H4 (cell line): ENCODE measurements at places on chromosomes 7 and 10.

- DNase-seq: no peak
These were observed 95.2 kb downstream of the WDR37 start for GRCh38 chr10:1151076-1152033.

DNA sequence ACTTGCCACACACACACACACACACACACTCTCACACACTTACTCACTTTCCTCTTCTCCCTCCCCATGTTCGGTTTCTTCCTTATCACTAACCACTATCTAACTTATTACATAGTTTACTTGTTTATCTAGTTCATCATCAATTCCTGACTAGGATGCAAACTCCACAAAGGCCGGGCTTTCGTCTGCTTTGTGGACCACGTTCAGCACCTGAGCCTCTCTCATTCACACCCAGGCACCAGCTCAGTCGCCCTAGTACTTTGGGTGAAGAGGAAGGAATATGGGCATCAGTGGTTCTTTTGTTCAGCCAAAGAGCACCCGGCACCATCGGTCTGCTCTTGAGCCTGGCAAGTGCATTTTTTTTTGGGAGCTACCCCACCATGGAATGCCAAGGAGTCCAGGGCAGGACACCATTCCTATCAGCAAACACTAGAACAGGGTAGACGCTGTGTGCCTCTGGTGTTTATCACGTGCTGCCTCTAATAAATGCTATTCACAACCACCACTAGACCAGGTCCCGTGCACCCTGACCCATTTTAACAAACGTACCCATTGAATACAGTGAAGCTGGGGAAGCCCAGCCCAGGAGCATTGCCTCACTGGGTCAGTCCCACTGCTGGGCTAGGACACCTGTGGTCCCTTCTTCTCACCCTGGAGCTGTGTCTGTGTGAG is 2.2 kb downstream of the C10orf67 start:
- no peak for DNase-seq

DNA sequence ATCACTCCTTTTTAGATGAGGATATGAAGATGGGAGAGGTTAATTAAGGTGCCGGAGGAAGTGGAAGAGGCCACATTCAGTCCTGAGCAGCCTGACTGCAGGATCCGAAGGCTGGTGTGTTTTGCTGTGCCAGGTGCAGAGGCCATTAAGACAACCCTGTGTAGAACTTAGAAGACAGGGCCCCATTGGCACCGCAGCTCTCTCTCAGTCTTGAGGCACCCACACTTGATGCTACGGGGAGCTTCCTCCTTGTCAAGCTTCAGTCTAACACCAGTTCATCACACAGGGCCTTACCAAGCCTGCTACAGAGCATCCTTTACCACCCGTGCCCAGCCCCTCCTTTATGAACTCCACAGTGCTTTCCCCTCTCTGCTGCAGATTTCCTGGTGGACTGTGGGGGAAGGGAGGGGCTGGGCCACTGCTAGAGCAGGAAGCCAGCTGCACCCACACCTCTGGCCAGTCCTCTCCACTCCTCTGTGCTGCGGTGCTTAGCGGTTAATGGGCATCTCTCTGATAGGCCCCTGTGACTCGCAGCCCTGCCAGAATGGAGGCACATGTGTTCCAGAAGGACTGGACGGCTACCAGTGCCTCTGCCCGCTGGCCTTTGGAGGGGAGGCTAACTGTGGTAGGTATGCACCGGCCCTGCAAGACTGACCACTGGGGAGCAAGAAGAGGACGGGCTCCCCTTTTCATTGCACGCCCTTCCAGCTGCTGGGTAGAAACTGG is 45.5 kb downstream of the VWA2 start:
- no peak for DNase-seq

GRCh38 chr10:126921162-126921561 is 15.9 kb downstream of the DOCK1 start:
- DNase-seq: no peak

- peak; percentile 25 for DNase-seq
These were observed 5.4 kb upstream of the DMTF1 start for GRCh38 chr7:87146740-87147386.
